ENCODE measurements at places on chromosomes 7 and 10. TPM values are rescaled to one million over a fixed set of nuclear protein-coding genes. Genes with fewer than 3 reads are reported as not detected.

CCDC136 gene
- total RNA-seq: 60.3 TPM

ITGB8 gene
- total RNA-seq: 148 TPM

METTL27 gene
- 5.9 TPM for total RNA-seq

SPDYE11 gene
- not detected for total RNA-seq

RET gene
- total RNA-seq: 4.5 TPM

EGFR gene
- total RNA-seq: 44.1 TPM

NOLC1 gene
- 42.1 TPM for total RNA-seq

RADIL gene
- total RNA-seq: 7.8 TPM

UPK3B gene
- total RNA-seq: 0.99 TPM

NKX1-2 gene
- not detected for total RNA-seq

LEP gene
- not detected for total RNA-seq

MKI67 gene
- 16.4 TPM for total RNA-seq

TM9SF3 gene
- 121 TPM for total RNA-seq

TRPV5 gene
- total RNA-seq: 0.16 TPM

ACBD7 gene
- 9.8 TPM for total RNA-seq

TLX1 gene
- not detected for total RNA-seq

AGR2 gene
- 17.9 TPM for total RNA-seq

SPRN gene
- total RNA-seq: 3.8 TPM
